ENCODE measurements at places on chromosomes 11 and 22.

GRCh38 chr22:50303515-50303847 lies 4.0 kb downstream of the PLXNB2 start:
- DNase-seq = no peak

DNA sequence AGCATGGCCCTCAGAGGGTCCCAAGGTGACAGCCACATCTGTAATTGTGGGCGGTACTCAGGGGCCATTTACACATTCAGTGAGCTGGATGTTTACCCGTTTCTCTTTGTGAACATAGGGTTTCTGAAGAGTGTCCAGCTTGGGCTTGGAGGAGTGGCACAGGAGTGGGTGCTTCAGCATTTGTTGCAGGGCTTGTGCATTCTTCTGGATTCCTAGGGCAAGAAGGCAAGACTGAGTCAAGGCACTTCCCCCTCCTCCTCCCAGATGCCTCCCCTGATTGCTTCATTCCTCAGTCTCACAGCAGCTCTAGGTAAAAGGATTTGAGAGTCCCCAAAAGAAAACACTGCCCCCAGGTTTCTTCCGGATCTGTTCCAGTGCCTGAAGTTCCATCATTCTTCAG lies 95.4 kb downstream of the RNF169 start:
- no peak for DNase-seq

GRCh38 chr11:24709928-24710565 lies 213.2 kb downstream of the LUZP2 start:
- no peak for DNase-seq

GRCh38 chr22:27244328-27244727 lies 557.2 kb downstream of the MN1 start:
- no peak for DNase-seq

- no peak for DNase-seq
Measured at GRCh38 chr22:17412232-17412631, 43.0 kb downstream of the CECR2 start.

- DNase-seq = no peak
Measured at GRCh38 chr11:62805961-62806441, 761 bp upstream of the NXF1 start.

- DNase-seq = no peak
Measured at GRCh38 chr11:113849713-113850112, 25.7 kb downstream of the USP28 start.

GRCh38 chr11:118789501-118790356 lies 1.2 kb downstream of the DDX6 start:
- DNase-seq = no peak

GRCh38 chr11:66854231-66854661 lies 2.6 kb upstream of the LRFN4 start:
- no peak for DNase-seq

- no peak for DNase-seq
Measured at GRCh38 chr11:17724020-17724908, 4.9 kb downstream of the MYOD1 start.

GRCh38 chr22:28951530-28951929 lies 68.2 kb downstream of the ZNRF3 start:
- DNase-seq = no peak

GRCh38 chr11:112216561-112217105 lies 9.6 kb upstream of the PTS start:
- DNase-seq = no peak

GRCh38 chr11:134575504-134576230 lies 163.6 kb upstream of the B3GAT1 start:
- DNase-seq = no peak

- no peak for DNase-seq
Measured at GRCh38 chr11:47393163-47394049, 15.0 kb upstream of the SLC39A13 start.

DNA sequence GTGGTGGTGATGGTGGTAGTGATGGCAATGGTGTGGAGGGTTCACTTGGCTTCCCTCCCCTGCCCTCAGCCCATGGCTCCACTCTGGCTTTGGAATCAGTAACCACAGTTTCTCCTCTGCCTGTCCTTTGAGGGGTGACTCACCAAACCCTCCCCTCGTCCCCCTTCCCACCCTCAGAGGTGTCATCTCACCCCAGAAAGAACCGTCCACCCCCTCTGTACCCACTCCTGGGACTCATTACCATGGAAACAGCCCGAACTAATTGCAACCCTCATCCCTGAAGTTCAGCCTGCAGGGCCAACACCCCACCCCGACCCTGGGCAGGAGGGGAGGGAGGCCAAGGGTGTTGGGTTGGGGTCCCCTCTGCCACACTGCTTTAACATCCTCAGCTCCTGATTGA lies 26.6 kb downstream of the PHLDB1 start:
- DNase-seq = no peak

- no peak for DNase-seq
Measured at GRCh38 chr22:44813416-44813815, 61.0 kb downstream of the ARHGAP8 start.

- no peak for DNase-seq
Measured at GRCh38 chr11:94630221-94630620, 63.1 kb downstream of the PIWIL4 start.

DNA sequence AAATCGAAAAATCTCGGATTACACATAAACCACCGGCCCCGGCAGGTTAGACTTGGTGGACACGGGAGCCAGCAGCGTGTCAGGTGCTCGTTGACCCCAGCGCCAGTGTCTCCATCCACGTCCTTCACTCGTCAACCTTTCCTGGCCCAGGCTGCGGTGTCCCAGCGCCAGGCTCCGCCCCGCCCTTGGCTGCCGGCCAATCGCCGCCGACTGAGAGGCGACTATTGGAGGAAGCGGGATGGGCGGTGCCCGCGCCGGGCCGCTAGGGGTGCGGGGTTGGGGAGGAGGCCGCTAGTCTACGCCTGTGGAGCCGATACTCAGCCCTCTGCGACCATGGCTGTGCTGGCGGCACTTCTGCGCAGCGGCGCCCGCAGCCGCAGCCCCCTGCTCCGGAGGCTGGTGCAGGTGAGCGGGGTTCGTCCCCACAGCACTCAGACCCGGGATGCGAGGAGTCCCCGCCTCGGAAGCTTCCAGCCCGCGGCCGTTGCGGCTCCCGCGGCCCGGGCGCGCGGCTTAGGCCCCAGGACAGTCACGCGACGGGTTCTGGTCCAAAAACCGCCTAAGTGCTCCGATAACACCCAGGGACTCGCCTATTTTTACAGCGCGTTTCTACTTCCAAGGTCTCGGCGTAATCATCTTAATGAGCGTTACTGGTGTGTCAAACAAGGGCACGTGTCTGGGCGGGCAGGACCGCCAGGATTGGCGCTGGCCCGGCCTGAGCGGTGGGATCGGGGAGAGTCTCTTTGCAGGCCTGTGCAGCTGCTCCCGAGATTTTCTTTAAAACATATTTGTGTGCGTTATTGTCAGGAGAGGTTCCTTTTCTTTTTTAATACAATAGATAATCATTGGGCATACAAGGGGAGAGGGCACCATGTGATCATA lies at the start of gene ACAT1:
ACAT1 (plus strand) TSS at position 294 of the 882 bp plus-strand sequence; CDS start at position 334, 40 bp downstream.
- DNase-seq = peak; percentile 52

Data from NCI-H187 treated with DMSO at 0.1 percent for 48 hours (cell line).